ENCODE measurements at places on chromosomes 4 and X. TPM values are rescaled to one million over a fixed set of nuclear protein-coding genes. Genes with fewer than 3 reads are reported as not detected.
A peak's percentile ranks its signal among the peaks of the same experiment; 100 is the strongest.

Gene LRRC66
- 2.6 TPM for polyA plus RNA-seq

Gene USP17L27
- polyA plus RNA-seq = not detected

Gene NUDT6
- polyA plus RNA-seq = not detected

Gene PRRG1
- 21.7 TPM for polyA plus RNA-seq

Gene RBM46
- polyA plus RNA-seq = not detected

Gene AGTR2
- 41.2 TPM for polyA plus RNA-seq

DNA sequence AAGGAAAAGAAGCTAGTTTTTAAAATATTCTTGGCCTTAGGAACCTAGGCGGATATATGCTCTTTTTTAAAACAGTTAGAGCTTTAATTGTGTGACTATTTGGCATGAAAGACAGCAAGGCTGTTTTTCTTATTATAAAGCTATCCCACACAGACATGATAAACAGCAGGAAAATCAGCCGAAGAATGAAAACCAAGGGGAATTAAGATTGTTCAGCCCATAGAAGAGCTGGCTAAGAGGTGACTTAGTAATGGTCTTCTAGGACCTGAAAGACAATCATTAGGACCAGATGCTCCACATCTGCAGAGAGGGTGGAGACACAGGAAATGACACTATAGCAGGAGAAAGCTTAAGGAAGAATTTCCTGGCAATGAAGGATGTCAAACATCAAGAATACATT is 171.4 kb upstream of the NRK start:
- peak; percentile 75 for DNase-seq

- no peak for DNase-seq
Measured at GRCh38 chrX:110941906-110942305, 146.3 kb upstream of the CHRDL1 start.

DNA sequence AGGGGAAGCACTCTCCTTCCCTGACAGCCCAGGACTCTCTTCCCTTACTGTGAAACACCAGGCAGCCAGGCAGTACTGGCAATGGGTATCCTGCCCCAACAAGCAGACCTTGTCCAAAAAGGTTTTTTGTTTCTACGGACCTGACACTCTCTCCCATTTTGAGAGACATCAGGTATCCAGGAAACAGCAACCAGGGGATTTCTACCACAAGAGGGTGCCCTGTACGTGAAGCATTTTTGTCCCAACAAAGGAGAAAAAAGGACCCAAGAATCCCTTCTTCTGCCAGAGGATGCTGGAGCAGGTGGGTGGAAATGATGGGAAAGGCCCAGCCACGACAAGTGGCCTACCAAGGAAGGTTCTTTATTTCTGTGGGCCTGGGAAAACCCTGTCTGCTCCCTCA is 65.7 kb upstream of the FGF13 start:
- DNase-seq = no peak

- DNase-seq = no peak
Measured at GRCh38 chr4:1863297-1864033, 7.5 kb upstream of the LETM1 start.

DNA sequence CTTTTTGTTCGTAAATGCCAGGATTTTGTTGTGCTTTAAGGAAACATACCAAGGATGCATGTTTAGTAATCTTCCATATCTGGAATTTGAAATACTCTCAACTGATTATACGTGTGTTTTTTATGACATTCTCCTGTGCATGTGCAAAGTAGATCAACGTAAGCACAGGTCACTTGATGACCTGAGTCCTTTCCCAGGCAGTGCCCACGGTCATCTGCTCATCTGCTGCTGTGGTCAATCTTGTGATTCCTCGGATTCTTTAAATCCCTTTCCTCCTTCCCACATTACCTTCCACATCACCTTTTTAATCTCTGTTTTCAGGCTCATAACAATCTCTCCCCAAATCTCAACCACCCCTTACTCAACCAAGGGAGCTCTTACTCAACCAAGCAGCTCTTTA is 104.1 kb downstream of the RASL11B start:
- no peak for DNase-seq

DNA sequence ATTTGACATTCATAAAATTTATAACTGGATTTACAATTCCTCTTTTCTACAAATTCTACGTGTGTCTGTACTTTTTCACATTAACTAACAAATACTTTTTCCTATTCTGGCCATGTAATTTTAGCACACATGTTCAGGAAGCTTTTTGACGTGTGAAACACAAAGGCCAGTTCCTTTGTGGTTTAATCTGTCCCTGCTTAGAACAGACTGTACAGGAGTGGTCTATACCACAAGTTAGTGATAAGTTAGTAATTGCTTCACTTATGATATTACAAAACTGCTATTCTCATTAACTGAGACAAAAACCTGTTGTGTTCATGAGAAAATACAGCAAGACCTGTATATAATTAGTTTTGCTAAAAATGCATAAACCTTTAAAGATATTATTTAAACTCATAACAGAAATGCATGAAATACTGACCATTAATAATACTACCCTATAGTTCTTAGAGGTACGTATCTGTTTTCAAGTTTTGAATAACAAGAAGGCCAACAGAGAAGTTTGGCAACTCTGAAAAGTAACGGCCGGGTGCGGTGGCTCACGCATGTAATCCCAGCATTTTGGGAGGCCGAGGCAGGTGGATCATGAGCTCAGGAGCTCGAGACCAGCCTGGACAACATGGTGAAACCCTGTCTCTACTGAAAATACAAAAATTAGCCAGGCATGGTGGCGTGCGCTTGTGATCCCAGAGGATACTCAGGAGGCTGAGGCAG is 13.7 kb upstream of the AREG start:
- no peak for DNase-seq

GRCh38 chr4:7596918-7597606 is 162.3 kb upstream of the PSAPL1 start:
- DNase-seq = no peak

- no peak for DNase-seq
Measured at GRCh38 chr4:119823891-119824290, 195.3 kb upstream of the PDE5A start.

DNA sequence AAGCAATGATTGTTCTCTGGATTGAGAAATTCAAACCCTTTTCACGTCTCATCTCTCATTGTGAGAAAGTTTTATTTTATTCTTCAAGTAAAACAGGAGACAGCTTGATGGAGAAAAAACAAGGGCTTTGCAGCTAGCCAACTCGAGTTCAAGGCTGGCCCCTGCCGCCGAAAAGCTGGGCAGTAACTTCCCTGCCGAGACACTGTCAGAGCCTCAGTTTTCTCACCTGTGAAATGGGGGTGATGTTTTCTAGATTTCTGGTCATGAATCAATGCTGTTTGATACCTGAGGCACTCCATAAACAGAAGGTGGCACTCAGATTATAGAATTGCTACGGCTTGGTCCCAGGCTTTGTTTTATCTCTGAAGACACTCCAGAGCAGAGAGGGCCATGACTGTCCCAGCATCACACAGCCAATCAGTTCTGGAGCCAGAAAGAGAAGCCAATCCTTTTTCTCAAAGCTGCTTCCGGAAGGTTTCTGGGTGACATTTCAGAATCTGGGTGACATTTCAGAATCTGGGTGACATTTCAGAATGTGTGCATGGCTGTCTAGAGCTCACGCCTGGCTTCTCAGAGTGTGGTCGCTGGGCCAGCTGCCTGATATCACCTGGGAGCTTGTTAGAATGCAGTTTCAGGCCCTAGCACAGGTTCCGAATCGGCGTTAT is 33.2 kb downstream of the HMX1 start:
- no peak for DNase-seq

- DNase-seq = no peak
Measured at GRCh38 chr4:159027535-159027934, 75.3 kb upstream of the RAPGEF2 start.

- no peak for DNase-seq
Measured at GRCh38 chrX:64186974-64187761, 18.3 kb downstream of the AMER1 start.

- DNase-seq = peak; percentile 76
Measured at GRCh38 chr4:7903791-7904516, 35.7 kb downstream of the AFAP1 start.

GRCh38 chrX:51476930-51477329 is 19.5 kb downstream of the NUDT11 start:
- no peak for DNase-seq

DNA sequence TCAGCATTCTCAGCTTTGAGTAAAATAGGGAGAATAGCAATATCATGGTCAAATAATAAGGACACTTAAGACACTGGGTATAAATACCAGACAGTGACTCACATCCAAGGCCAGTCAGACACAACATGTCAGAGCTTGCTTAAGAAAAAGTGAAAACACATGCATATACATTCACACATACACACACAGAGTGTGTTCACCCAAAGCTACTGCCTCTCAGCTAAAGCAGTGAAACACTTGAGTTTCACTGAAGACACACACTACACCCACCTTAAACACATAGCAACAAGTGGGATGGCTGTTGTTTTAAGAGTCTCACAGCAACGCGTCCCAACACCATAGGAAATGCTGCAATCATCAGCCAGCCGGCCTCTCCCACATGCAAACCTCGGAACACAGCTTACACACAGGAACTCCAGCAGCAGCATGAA is 14.4 kb downstream of the SHROOM4 start:
- DNase-seq = no peak

DNA sequence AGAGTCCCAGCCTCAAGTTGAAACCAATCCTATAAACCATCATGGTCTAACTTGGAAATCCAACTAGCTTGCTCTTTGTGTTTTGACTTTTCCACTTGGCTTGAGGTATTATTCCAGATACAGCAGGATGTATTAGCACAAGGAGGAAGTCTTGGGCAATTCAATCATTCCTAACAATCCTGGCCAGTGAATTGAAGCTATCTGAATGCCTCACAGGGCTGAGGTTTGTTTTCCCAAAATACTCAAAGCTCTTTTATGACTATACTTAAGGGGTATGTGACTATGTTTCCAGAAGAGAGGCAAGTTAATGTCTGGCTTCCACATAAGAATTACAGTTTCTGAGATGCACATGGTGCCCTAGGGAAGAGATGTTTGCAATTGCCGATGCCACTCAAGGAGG is 66.8 kb upstream of the SH3RF1 start:
- DNase-seq = no peak

DNA sequence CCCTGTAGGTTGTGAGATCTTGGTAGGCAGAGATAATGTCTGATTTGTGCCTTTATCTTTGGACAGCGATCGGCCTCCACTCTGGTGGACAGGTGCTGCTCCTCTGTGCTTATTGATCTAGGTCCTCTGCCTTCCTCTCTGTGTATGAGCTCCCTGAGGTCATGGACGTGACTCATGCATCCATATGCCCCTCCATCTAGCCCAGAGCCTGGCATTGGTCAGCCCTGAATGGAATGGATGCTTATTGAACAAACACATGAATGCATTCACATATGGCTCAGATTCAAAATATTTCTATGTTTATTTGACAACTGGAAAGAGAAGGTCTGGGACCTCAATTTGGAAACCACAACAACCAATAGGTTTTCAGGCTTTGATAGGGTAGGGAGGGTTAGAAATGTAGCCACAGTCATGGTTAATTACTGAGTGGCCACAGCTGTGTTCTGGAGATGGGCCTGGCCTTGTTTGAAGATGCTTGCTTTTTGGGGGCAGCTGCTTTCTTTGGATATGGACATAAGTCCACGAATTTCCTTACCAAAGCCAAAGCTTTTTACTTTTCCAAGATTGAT is 76.2 kb downstream of the SEL1L3 start:
- no peak for DNase-seq

- no peak for DNase-seq
Measured at GRCh38 chr4:108849611-108850168, 86.8 kb upstream of the ETNPPL start.

DNA sequence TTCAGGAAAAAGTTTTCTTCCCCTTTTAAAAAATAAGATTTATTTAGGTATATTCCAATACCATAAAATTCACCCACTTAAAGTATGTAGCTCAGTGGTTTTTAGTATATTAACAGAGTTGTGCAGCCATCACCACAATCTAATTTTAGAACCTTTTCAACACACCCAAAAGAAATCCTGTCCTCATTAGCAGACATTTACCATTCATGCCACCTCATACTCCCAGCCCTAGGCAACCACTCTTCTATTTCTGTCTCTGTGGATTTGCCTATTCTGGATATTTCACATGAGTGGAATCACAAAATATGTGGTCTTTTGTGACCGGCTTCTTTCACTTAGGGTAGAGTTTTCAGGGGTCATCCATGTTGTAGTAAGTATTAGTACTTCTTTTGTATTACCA is 7.4 kb downstream of the ZNF81 start:
- DNase-seq = no peak

GRCh38 chrX:48802905-48803200 is 986 bp downstream of the HDAC6 start:
- DNase-seq = no peak

DNA sequence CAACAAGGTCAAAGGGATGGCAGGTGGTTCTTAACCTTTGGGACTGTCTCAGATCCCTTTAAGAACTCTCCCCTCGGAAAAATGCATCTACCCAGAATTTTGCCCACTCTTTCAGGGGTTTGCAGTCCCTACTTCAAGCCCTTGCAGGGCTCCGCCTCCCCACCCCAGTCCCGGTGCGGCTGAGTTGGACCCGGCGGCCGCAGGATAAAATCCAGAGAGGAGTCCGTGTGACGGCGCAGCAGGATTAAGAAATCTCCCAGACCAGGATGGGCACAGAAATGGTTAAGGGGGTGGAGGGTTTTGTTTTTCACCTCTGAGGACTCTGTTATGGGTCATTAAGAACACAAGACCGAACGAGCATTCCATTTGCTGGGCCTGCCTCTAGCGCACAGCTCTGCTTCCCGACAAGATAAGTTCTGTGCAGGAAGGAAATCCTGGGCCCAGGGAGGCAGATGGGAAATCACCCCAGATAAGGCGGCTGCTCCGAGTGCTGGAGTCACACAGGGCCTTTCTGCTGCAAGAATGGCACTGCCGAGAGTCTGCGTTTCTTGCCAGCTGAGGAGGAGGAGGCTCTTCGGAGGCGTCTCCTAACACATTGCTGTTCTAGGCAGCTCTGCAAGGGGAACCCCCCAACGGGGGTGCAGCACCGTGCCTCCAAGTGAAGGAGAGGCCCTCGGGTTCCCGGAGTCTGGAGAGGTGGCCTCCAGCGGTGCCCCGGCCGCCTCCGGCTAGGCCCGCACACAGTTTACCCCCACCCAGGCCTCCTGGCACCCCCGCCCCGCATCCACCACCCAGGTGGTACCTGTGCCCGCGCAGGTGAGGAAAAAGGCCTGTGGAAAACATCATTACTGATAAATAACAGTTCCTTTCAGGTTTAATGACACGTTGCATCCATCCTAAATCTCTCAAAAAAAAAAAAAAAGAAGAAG is 277.6 kb downstream of the BCOR start:
- DNase-seq = no peak

DNA sequence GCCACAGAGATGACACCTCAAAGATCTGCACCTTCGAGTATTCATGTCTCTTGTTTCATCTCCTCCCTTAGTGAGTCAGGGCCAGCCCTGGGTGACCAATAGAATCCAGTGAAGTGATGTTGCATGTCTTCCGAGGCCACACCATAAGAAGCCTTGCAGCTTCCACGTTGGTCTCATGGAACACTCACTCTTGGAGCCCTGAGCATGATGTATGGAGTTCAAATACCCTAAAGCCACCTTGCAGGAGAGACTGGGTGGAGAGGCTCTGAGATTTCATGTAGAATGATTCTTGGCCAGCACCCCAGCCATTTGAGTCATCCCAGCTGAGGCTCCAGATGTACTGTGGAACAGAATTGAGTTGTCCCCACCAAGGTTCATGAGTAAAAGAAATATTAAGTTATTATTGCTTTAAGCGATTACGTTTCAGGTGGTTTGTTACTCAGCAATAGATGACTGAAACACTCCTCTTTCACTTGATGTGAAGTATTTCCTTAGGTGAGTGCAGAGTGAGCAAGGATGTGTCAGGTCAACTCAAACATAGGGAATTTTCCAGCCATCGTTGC is 5.0 kb upstream of the RP2 start:
- no peak for DNase-seq

Measured in muscle of arm (tissue), 14 donors.